Globus pallidus (tissue), 1 donor: ENCODE measurements at places on chromosomes 1 and 21.

DNA sequence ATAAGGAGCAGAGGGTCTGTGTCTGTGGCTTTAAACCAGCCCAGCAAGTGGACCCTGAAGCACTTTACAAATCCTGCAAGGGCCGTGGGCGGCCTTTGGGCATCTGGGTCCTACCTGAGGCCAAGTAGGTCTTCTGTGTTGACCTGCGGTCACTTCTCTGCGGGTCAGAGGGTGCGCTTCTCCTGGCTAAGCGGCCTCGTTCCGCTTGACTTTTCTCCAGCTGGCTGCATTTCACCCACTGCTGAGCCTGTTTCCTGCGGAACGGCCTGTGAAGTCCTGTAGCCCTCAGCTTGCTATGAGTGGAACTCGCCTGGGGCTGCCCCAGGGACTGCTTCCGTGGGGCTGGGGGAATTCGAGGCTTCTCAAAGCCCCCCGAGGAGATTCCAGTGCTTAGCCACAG lies 43.3 kb downstream of the SLC37A1 start:
- no peak for DNase-seq

- no peak for DNase-seq
Observed at GRCh38 chr1:161834967-161835550, 68.9 kb downstream of the ATF6 start.

DNA sequence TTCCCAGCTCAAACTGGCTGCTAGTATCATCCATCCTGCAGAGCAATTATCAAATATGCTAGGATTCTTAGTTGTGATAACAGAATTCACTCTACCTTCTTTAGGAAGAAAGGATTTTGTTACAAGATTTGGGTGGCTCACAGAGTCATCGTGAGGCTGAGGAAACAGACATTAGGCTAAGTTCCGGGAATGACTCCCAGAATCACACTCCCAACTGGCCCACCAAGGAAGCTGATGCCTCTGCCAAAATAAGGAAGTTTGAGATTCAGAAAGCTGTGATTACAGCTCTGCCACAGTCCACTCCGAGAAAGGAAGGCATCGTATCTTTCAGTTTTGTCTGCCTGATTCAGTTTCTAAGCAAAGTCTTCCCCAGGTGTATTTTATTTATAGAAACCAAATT lies 50.6 kb upstream of the LYPLAL1 start:
- DNase-seq, result no peak

DNA sequence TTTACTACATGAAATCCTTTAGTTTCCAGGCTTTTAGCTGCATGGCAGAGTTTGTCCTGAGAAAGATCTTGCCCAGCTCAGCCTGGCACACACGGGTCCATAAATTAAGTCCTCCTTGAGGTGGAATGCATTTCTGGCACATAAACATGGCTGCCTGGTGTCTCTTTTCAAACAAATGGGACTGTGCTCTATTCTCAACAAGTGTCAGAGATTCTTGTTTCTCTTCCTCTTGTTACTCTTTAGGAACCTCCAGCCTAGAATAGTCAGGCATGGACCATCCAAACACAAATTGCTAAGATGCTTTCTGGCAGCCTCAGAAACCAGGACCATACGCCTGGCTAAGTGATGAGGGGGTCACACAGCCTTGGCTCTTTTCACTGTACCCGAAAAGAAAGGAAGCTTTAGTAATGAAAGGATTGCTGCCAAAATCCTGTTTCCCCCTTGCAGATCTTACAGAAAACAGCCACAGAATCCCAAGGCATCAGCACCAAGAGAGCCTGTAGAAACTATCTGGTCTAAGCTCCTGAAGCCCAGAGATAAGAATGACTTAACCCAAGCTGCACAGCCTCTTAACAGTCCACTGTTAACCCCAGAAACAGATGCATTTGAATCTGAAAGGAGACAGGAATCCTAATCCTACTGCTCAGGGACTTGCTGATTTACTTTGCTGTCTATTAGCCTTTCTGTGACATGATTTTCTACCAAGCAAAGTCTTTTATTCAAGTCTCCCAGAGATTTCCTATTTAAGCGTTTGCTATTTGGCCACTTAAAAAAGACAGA lies 31.9 kb upstream of the NRDC start:
- no peak for DNase-seq

GRCh38 chr1:233587958-233588799 lies 25.7 kb upstream of the KCNK1 start:
- DNase-seq, result peak; percentile 13

DNA sequence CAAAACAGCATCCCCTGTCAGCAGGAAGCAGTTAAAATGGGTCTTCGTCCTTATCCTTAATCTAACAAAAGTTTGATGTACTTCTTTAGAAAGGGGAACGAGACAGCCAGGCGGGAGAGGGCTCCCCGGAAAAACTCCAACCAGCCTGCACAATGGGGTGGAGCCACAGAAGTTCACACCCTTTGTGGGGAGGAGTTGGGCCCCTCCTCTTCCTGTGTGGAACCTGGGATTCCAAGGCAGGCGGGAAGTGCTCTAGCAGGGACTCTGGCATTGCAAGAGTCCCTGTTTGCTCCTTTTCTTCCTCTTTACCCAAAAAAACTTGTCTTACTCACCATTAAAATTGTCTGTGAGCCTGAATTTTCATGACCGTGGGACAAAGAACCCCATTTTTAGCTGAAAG lies 47.7 kb downstream of the FCRL5 start:
- DNase-seq, result no peak

- no peak for DNase-seq
Observed at GRCh38 chr21:25094695-25095094, 512.6 kb downstream of the MRPL39 start.

DNA sequence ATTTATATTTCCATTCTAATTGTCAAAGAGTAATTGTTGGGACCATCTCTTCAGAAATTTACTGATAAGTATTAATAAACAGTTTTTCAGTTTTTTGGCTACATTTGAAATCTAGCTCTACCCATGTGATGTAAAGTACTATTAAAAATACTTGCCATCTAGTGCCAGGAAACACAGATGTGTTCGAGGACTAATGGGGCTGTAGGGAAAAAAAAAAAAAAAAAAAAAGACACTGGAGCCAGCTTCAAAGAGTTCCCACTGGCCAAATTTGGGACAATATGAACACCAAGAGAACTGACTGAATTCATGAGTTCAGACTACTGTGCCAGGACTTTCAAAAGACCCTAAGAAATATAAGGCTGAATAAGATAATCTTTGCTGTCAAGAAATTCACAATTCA lies 65.2 kb upstream of the GFI1 start:
- DNase-seq, result no peak

DNA sequence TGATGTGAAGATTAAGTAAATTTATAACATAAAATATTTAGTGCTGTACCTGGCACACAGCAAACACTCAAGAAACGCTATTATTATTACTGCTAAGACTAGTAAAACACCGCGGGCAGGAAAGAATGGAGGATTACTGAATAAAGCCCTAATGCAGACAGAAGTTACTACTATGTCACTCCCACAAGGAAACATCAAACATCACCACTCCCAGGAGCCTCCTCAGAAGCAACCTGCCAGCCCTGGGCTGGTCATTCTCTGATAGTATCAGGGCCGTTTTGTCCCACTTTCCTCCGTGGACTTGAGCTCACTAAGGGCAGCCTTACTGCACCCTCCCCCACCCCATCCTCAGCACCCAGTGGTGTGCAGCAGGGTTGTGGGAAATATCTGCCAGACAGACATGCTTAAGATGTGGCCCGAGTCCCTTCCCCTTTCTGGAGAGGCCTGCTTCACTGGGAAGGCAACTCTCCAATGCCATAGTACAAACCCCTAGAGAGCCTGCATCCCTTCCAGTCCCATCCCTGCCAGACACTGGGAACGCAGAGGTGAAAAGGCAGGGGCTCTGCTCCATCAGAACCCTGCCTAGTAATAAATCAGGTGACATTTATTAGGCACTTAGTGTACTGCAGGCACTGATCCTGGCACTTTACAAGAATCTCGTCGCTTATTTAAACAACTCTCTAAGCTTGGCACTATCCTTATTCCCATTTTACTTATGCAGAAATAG lies 41.7 kb upstream of the ECE1 start:
- no peak for DNase-seq
